SK-N-DZ (cell line): ENCODE measurements at places on chromosomes 2 and 18.

DNA sequence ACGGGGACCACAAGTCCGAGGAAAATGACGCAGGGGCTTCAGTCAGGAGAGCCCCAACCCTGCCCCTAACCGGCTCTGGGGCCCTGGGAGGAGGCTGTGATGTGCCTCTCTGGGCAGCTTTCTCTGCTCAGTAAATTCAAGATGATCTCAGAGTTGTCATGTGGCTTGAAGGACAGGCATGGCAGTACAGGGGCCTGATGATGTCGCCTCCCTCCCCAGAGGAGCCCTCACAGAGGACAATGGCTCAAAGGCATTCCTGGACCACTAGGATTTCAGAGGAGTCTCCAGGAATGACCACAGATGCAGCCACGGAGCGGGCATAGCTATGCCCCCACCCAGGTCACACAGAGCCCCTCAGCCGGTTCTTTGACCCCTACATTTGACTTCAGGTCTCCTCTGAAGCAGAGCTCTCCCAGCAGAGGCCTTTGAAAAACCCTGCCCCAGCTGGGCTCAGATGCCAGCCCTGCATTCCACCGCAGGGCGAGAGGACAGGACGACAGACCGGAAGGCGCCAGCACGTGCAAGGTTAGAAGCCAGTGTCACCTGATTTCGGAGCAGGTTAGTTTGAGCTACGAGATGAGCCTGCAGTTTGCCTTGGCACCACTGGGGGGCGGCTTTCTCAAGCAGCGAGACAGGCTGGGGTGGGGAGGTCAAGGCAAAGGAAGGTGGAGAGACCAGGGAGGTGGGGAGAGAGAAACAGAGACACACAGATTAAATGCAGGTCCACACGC lies 39.2 kb downstream of the BIN1 start:
- DNase-seq: peak; percentile 58

GRCh38 chr2:120780402-120780801 lies 44.7 kb downstream of the GLI2 start:
- no peak for DNase-seq

- no peak for DNase-seq
These were observed 1339.4 kb upstream of the CHAC2 start for GRCh38 chr2:52428224-52428623.

GRCh38 chr2:191376981-191377629 lies 131.9 kb downstream of the MYO1B start:
- DNase-seq: no peak

DNA sequence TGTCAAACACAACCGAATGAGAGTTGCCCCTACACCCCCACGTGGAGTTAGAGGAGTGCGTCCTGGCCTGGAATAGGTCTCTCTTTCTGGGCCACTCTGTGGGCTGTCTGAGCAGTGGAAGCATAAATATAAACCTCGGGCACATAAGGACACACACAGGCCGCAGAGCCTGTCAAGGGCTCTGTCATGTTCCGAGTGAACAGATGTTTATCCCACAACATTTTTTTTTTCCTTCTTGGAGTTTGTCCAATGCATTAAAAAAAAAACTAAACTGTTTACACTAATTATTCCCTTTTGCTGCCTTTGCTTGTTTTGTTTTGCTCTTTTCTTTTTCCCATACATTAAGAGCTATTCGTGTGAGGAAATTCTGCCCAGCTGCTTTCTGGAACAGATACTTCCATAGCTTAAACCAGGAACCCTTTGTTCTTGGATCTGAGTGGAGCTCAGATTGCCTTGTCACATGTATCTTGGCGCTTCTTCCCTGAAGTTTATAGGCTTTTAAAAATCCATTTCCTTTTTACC lies 228.3 kb upstream of the FOSL2 start:
- no peak for DNase-seq

DNA sequence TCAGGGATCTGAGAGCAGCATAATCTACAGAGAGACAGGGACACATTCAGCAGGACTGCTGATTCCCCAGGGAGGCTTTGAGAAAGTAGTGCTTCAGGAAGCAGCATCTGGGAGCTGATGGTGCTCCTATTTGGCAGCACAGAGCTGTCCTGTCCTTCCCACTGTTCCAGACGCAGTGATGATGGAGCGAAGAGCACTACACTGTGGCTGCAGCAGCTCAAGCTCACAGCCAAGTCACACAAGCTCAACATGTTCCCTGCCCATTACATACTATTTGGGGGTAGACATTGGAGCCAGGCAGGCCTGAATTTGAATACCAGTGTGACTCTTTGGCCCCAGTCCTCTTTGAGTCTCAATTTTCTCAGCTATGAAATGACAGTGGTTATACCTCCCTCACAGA lies 15.2 kb upstream of the GALM start:
- DNase-seq: peak; percentile 32

GRCh38 chr2:151904807-151905206 lies 76.6 kb upstream of the ARL5A start:
- no peak for DNase-seq

DNA sequence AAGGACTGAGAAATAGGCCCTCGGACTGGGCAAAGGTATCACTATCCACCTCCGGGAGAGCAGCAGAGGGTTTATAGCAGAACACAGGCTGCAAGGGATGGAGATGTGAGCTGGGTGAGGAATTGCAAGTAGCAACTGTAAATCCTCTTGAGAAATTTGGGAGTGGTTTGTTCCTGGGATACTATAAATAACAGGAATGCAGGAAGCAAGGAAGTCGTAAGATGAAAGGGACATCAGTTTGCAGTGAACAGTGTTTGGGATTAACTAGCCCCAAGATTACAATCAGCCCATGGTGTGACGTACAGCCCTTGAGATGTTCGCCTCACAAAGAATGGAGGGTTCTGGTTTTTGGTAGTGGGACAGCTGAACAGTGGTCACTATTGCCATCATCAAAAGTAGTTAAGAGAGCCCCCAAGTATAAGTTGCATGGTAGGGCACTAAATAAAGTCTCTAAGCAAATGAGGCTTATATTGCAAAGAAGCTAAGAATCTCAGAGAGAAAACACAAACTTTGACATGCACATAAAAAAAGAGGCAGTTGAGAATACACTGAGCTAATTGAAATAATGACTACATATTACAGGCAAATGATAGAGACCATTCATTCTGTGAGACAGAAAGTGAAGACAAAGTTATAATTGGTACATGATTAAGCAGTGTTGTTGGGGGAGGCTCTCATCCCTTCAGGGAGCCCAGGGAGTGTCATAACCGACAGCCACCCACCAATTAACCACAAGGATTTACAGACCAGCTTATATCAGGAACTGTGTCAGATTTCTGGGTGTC lies 362.5 kb upstream of the ACVR2A start:
- DNase-seq: no peak

DNA sequence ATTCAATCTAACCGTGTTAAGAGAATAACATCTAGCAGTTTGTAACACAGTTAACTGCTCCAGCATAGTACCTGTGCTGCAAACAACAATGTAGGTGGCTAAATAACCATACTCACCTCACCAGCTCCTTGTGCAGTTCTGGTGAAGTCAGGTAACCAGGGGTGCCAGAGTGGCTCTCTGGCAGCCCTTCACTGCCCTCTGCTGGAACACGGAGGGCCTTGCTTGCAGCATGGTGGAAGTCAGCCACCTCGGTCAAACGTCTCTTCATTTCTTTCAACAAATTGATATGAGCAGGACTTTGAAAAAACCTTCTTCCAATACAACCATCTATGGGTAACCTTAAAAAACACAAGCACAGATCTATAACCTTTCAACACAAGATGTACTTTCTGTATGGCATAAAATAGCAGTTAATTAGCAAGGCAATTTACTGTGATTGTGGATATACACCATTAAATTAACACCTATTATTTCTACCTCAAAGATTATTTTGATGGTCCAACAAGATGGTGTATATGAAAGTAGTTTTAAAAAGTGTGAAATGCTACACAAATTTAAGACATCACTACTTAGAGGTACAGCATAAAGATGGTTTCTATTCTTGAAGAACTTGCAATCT lies 56.6 kb downstream of the EPG5 start:
- peak; percentile 12 for DNase-seq

GRCh38 chr2:183927406-183928325 lies 670.7 kb upstream of the ZNF804A start:
- no peak for DNase-seq

DNA sequence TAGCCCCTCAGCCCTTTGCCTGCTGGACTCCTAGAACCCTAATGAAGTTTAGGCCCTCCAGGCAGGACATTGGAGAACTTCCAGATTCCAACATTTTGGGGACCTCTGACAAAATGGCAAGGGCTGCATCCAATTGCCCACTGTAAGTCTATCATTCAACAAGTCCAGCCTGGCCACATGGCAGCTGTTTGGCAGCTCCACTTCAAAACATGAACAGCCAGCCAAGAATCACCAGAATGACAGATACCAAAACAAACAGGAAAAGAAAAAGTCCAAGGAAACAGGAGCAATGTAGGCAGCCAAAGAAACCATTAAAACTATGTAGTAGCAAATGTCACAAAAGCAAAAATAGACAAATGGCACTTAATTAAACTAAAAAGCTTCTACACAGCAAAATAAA lies 25.5 kb downstream of the SLC4A5 start:
- DNase-seq: no peak

GRCh38 chr18:38028946-38029345 lies 463.3 kb upstream of the CELF4 start:
- DNase-seq: no peak

DNA sequence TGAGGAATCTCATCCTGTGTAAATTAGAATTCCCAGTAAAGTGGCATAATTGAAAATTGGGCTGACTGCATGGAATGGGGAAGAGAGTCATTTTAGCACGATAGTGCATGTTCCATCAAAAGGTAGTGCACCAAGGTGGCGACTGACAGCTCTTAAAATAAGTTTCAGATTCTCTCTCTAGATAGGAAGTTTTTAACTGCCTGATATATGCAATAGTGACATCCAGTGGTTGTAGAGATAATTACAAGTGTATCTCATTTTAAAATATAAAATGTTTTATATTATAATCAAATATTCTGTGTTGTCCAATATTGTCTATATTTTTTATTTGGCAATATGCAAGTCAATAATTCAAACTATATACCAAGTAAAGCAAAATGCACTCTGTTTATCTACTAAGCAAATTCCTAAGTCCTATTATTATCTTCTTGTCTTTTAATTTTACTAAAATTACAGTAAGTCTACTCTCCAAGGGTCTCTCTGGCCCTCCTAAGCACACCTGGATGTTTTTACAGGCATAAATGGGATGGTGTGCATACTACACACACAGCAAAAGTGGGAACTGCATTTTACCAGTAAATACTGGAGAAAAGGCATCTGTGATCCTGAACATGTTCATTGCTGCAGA lies 397.7 kb upstream of the HNRNPA3 start:
- DNase-seq: peak; percentile 40

- no peak for DNase-seq
These were observed 797 bp downstream of the TXNL4A start for GRCh38 chr18:79987566-79987965.

GRCh38 chr2:178256382-178257042 lies 62.2 kb downstream of the OSBPL6 start:
- DNase-seq: no peak

- no peak for DNase-seq
These were observed 225.5 kb downstream of the AGAP1 start for GRCh38 chr2:235719146-235719942.

GRCh38 chr2:206716623-206717022 lies 1.6 kb downstream of the DYTN start:
- DNase-seq: peak; percentile 40

GRCh38 chr18:7632152-7633098 lies 65.3 kb downstream of the PTPRM start:
- peak; percentile 21 for DNase-seq

GRCh38 chr2:64594226-64594989 lies 59.3 kb downstream of the SERTAD2 start:
- no peak for DNase-seq

DNA sequence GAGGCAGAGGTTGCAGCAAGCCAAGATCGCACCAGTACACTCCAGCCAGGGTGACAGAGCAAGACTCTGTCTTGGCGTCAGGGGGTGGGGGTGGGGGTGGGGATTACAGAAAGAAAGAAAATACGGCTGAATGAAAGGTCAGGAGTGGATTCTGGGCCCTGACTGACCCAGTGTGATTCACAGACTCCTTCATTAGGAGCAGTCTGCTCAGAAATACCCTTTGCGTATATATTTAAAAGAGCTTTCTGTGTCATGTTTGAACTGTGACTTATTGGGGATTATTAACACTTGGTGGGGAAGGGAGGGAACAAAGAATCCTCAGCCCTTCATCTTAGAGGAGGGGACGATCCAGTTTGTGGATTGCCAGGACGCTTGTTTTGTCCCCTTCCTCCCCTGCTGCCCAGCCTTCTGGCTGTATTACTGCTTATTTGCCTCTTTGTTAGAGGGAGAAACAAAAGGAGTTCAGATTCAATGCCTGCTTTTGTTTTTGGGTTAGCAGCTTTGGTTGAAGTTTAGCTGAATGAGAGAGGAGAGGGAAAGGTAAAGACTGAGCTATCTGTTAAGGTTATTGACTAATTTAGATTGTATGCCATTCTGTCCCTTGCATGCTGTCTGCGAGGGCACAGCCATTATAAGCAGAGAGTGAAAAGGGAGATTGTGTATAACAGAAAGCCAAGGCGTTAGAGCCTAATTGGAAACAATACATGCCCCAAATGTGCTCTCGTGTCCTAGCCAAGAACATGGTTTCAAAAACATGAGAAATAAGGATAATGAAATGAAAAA lies 118.3 kb downstream of the FMNL2 start:
- no peak for DNase-seq

DNA sequence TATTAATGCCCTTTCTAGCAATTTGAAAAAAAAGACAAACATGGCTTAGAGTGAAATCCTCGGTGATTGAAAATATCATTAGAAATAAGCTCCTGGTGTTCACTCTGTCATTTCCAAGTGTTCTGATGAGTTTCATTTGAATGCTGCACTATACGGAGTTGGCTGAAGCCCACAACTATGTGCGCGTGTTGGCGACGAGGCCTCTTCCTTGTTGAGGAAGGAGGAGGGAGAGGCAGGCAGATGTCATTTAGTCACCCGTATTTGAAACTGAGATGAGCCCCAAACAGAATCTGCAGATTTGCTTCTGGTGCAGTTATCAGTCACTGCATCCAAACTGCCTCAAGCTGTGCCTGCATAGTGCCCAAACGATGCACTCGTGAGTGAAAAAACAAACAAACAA lies 23.5 kb upstream of the SKOR2 start:
- no peak for DNase-seq

- DNase-seq: no peak
These were observed 17.3 kb downstream of the ZBTB7C start for GRCh38 chr18:48391868-48392267.

DNA sequence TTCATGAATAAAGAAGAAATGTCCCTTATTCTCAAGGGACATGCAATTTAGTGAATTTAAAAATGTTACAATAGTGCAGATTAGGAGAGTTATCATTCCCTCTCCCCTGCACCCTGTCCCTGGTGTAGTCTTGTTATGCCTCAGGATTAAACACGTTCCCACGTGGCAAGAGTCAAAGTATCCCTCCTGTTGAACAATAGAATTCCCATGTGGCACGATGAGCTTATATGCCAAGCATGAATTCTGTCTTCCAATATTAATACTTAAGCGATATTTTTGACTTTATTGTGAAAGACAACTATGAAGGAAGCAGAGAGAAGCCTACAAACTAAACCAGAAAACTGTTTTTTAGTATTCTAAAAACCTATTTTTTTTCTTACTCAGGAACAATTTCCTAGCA lies 36.7 kb upstream of the SPAG16 start:
- no peak for DNase-seq

- DNase-seq: no peak
These were observed 65.1 kb downstream of the SIGLEC15 start for GRCh38 chr18:45890606-45891005.

- no peak for DNase-seq
These were observed 133.7 kb downstream of the COL6A3 start for GRCh38 chr2:237280229-237280628.

GRCh38 chr2:62705859-62706720 lies 577 bp downstream of the EHBP1 start:
- peak; percentile 71 for DNase-seq

- no peak for DNase-seq
These were observed 235.2 kb downstream of the ZNF385B start for GRCh38 chr2:179626261-179626660.
